LHCN-M2 (cell line): ENCODE measurements at places on chromosomes 2 and 18.
A peak's percentile ranks its signal among the peaks of the same experiment; 100 is the strongest.

- DNase-seq = peak; percentile 5
These were observed 54.9 kb downstream of the R3HDM1 start for GRCh38 chr2:135586148-135586547.

GRCh38 chr2:131077182-131077846 is 15.9 kb downstream of the FAM168B start:
- DNase-seq = no peak

- no peak for DNase-seq
These were observed 148.1 kb downstream of the PRPF40A start for GRCh38 chr2:152569186-152569585.

GRCh38 chr2:238847841-238848690 is at the start of gene TWIST2:
Gene TWIST2, plus strand, starts transcription at chr2:238848085. Its CDS starts 131 bp downstream, at chr2:238848216.
- peak; percentile 82 for DNase-seq

- DNase-seq = no peak
These were observed 91.8 kb upstream of the RFX8 start for GRCh38 chr2:101566632-101567228.

DNA sequence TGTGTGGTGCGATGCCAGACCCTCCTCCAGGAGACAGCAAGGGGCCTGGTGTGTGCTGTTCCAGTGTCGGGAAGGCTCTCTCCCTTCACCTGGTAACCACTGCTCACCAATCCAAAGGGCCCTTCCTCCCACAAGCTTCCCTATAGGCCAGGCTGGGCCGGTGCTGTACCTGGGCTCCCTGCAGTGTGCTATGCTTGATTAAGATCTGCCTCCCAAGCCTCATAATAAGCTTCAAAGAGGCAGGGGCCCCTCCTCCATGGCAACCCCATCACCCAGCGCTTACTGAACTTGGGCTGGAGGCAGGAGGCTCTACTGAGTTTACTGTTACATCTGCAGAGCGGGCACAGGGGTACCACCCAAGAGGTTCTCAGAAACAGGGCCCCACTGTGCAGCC is 4.5 kb upstream of the MAL start:
- DNase-seq = no peak

DNA sequence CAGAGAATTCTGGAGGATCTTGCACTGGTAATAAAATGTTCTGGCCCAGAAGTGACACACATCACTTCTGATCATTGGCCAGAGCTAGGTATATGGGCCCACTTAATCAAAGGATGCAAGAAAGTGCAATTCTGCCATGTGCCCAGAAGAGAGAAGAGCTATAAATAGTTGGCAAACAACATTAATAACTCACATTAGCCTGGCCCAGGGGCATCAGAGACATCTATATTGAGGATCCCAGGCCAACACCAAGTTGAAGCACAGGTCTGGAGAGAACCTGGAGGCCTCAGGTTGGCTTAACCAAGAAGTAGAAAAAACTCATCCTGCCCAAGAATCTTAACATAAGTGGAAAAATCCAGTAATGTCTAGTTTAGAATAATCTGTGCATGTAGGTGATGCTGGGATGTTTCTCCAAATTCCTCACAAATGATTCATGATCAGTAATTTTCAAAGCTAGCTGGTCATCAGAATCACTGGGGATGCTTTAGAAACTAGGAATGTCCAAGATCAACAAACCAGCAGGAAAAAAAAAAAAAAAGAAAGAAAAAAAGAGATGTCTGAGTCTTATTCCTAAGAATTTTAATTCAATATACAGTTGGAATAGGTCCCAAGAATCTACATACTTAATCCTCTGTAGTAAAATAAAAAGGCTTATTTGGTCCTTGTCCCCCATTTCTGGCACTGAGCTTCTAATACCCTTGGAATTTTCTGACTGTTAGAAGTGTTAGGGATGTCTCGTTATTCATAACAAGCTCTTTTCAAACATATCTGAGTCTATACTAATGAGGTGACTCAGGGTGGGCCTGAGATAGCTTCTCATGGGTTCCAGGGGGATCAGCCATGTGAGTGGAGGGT is 35.0 kb upstream of the EVA1A start:
- peak; percentile 86 for DNase-seq

- DNase-seq = no peak
These were observed 608.0 kb upstream of the PIK3C3 start for GRCh38 chr18:41347057-41347456.

DNA sequence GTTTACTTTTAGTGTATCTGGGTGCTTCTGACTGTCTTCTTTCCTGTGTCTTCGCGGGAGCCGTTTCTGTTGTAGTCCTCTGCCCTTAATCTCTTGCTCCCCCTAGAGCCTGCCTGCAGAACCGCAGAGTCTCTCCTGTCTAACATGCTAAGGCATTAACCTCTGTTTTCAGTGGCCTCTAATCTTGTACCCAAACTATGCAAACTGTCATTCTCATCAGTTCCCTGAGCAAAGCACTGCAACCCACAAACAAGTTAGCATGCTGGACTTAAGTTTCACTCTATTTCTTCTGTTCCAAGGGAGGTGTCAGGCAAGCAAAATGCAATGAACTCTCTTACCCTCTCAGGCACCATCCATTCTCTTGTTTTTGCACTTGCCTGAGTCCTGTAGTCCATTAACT is 138.4 kb downstream of the OTX1 start:
- DNase-seq = peak; percentile 20

DNA sequence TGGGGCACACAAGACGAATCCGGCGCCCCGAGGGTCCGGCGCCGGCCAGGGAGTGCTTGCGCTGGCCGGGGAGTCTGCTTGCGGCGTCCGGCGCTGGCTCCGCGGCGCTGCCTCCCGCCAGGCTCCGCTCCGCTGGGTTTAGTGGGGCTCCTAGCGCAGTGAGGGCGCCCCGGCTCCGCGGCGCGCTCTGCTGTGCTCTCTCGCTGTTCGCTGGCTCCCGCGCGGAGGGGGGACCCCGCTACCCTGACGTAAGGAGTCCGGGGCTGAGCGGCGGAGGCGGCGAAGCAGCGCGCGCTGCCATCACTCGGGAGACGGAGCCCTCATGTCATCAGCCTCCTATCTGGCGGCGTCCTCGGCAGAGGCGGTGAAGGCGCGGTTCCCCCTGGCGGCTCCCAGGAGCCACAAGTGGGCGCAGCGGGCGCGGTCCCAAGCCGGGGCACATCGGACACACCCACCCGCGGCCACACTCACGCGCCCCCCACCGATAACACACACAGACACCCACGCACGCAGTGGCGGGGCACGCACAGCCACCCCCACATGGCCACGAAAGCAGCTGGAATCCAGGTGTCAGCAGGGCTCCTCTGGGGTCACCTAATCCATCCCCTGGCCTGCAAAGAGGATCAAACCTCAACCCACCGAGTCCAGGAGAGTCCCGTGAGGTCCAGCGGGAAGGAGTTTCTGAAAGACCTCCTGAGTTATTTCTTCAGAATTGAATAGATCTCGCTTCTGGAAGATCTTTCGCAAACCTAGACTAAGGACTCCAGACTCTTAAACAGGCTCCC is at the start of gene C1QL2:
Gene C1QL2 (minus strand): TSS at position 189 of the 785 bp plus-strand sequence. CDS start 482 bp downstream, outside the sequence.
- no peak for DNase-seq

GRCh38 chr2:196322973-196323810 is 151.8 kb upstream of the STK17B start:
- DNase-seq = peak; percentile 73

GRCh38 chr2:25926984-25927756 is 48.9 kb upstream of the ASXL2 start:
- DNase-seq = no peak

DNA sequence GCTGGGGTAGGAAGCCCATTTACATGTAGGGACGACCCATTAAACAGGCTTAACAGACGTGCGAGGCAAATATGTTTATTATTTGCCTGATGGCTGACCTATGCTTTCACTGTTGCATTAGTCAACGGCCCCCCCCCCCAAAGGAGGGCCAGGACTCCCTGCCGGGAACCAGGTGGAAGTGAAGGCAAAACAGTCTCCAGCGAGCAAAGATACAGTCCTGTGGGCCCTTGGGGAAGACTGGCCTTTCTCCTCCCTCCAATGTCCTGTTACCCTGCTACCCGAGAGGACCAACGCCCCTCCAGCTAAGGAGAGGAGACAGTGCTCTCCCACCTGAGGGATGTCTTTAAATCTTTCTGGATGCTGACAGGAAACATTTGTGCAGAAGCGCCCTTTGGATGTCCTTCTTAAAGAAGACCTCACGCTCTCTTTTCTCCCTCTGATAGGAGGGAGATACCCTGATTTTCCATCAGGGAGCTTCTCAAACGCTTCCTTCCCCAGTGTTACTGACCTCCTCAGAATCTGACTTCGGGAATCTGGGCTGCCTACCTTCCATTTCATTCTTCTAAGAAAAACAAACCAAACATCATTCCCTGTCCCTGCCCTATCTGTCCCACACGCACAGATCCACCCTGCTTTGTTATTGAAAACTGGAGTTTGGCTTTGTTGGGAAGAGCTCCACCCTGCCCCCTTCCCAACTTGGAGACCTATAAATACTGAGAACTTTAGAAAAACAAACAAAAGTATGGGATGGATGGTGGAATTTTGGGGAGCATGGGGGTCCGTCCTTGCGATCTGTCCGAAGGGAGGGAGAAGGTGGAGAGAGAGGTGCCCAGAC is 135.9 kb upstream of the SIX3 start:
- no peak for DNase-seq

DNA sequence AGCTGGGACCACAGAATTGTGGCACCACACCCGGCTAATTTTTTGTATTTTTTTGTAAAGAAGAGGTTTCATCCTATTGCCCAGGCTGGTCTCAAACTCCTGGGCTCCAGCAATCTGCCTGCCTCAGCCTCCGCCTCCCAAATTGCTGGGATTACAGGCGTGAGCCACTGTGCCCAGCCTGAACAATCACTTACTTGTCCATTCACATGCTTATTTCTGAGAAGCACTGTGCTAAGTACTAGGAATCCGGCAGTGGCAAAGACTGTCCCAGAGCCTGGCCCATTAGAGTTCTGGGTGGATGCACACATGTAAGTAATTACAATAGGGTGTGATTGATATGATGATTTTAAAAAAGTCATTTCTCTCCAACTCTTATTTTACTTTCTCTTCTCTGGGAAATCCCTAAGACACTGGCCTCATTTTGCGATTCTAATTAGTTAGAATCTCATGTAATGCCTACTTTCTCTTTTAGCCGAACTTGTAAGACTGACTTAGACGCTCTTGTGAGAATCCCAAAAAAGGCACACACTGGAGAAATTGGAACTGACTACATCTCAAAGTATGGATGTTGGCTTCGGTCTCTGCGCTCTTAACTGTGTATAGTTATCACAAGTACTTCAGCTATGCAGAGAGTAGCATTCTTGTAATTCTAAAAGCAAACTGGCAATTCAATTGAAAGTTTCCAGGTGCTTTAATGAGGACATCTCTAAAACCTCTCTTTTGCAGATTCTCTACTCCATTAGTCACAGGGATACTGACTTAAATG is 567.7 kb downstream of the DCC start:
- no peak for DNase-seq
